Small intestine (tissue), 16 donors: ENCODE measurements at places on chromosomes 3 and 15. TPM values are rescaled to one million over a fixed set of nuclear protein-coding genes. Genes with fewer than 3 reads are reported as not detected.
A peak's percentile ranks its signal among the peaks of the same experiment; 100 is the strongest.

Gene LRRC49
- 2.0 TPM for polyA plus RNA-seq

GRCh38 chr3:31996195-31996594 lies 14.6 kb downstream of the ZNF860 start:
- H3K4me1 ChIP-seq, result no peaks in the 10 kb centered on the region
- no peak overlapping the region for H3K4me3 ChIP-seq
- DNase-seq, result no peak
- H3K27ac ChIP-seq, result no peak overlapping the region
- H3K36me3 ChIP-seq, result no peaks in the 10 kb centered on the region

- H3K4me3 ChIP-seq, result no peak overlapping the region
- H3K36me3 ChIP-seq, result no peaks in the 10 kb centered on the region
- H3K4me1 ChIP-seq, result no peaks in the 10 kb centered on the region
- DNase-seq, result peak; percentile 73
These were observed 13.2 kb upstream of the SLC7A14 start for GRCh38 chr3:170599091-170599490.

DNA sequence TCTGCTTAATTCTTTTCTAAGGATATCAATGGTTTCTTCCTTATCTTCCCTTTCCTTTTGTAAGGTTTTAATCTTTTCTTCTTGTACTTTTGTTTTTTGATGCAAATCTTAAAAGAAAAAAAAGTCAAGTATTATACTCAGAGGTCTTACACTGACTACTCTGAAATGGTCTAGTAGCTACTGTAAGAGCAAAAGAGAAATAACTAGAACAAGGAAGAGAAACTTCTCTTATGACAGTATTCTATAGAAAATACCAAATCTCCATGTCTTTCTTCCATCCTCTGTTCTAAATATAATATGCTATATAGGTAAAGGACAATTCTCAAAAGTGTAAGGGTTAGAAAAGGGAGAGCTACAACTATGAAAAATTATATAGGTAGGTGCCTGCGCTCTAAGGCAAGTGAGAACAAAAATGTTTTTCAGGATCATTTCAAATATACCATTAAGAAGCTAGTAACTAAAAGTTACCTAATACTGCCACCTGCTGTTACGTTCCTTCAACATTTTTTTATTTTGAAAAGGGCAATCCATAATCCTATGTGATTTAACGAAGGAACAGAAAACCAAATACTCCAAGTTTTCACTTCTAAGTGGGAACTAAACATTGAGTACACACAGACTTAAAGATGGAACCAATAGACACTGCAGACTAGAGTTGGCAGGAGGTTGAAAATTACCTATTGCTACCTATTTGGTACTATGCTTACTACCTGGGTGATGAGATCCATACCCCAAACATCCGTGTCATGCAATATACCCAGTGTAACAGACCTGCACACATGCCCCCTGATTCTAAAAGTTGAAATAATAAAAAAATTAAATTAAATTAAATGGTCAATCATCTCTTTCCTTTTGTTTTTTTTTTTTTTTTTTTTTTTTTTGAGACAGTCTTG lies 36.7 kb downstream of the CIP2A start:
- H3K27ac ChIP-seq, result no peak overlapping the region
- H3K4me3 ChIP-seq, result no peak overlapping the region
- H3K27me3 ChIP-seq, result no peaks in the 10 kb centered on the region
- DNase-seq, result peak; percentile 60

DNA sequence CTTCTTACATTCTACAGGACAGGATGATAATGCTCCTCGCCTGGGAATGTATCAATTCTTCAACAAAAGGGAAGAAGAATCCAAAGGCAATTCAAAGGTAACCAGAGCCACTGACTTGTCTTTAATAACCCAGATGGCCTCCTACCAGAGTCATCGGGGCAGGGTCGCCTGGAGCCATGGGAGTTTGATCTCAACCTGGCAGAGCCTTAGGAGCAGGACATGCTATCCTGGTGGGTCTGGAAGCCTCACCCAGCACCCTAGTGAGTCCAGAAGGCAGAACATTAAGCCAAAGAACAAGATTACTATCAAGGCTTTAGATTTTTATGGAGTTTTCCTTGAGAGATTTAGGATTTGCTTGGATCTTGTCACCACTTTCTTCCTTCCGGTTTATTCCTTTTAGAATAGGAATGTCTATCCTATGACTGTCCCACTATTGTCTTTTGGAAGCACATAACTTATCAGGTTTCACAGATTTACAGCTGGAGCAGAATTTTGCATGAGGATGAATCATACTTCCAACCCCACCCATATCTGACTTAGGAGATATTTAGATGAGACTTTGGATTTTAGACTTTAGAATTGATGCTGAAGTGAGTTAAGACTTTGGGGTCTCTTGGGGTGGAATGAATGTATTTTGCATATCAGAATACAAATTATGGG lies 330.3 kb upstream of the GOLIM4 start:
- no peaks in the 10 kb centered on the region for H3K36me3 ChIP-seq
- no peaks in the 10 kb centered on the region for H3K27me3 ChIP-seq
- no peak overlapping the region for H3K27ac ChIP-seq
- H3K4me1 ChIP-seq, result no peaks in the 10 kb centered on the region
- DNase-seq, result no peak
- H3K4me3 ChIP-seq, result no peak overlapping the region

- H3K4me3 ChIP-seq, result no peak overlapping the region
- H3K36me3 ChIP-seq, result no peaks in the 10 kb centered on the region
- H3K27ac ChIP-seq, result no peak overlapping the region
- no peaks in the 10 kb centered on the region for H3K27me3 ChIP-seq
- no peaks in the 10 kb centered on the region for H3K4me1 ChIP-seq
These were observed 37.8 kb upstream of the BCL6 start for GRCh38 chr3:187783098-187783497.
